Activated naive CD8-positive, alpha-beta T cell treated with anti-CD3 and anti-CD28 coated beads, Interleukin-2, amount 10 ng/mL, durations not matched to agents 7 days and 5 days (primary cell): ENCODE measurements at places on chromosomes 3 and 15.
A peak's percentile ranks its signal among the peaks of the same experiment; 100 is the strongest.

DNA sequence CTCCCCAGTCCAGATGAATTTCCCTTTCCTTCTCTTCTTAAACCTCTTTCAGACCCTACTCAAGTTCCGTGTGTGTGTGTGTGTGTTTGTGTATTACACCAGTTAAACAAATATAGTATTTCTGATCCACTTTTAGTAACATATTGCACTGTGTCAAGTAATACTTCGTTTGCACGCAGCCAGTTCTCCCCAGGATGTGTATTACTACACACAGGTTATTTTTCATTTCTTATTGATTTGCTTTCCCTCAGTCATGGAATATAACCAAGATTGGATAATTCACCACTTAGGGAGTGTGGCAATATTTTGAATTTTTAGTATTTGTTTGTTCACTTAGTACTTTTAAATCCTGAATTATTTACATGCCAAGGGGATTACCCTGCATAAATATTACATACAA, 667.0 kb downstream of the NR2F2 start:
- DNase-seq = no peak

DNA sequence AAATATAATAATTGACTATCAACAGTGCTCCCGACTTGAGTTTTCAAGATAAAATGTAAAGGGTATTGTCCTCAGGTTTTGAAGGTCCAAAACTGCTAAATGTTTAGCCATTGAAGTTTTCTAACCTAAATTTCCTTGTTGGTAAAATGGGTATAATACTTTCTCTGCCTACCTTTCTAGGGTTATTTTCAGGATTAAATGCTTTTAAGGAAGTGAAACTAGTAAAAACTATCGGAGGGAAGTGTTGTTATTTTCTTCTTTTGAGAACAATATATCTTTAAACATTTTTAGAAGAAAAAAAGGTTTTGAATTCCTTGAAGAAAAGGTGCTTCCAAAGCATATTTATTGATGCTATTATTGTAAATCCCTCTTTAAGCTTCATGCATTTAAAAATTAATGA, 67.3 kb downstream of the FILIP1L start:
- no peak for DNase-seq

- DNase-seq = no peak
These were observed 5.8 kb upstream of the MEX3B start for GRCh38 chr15:82051664-82052063.

GRCh38 chr3:71581457-71582035, 2.0 kb downstream of the FOXP1 start:
- DNase-seq = peak; percentile 70

DNA sequence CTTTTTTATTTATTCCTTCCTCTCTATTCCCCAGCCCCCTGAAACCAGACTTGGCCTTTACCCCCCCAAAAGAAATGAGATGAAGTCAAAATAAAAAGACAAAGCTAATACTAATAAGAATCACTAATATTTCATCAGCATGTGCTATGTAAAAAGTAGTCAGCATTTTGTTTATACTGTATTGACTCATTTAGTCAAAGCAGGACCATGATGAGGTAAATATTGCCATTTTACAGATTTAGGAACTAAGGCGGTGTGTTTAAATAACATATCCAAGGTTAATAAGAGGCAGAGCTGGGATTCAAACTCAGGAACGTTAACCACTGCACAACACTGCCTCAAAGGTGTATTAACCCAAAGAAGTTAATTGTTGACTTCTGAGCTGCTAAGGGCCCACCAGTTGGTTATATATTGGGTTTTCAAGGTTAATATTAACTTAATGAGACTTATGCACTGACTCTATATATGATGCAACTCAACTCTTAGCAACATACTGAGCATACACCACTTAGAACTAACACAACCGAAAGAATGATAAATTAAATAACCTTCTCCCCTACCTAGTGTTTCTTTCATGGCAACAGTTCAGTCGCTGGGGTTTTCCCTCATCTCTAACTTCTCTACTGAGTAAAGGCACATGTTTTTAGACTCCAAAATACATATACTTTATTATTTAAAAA, 34.7 kb downstream of the FOXP1 start:
- no peak for DNase-seq

- DNase-seq = no peak
These were observed 798.7 kb upstream of the SEMA6D start for GRCh38 chr15:46918462-46919140.

- DNase-seq = no peak
These were observed 231.7 kb downstream of the ARPP21 start for GRCh38 chr3:35871009-35871408.

DNA sequence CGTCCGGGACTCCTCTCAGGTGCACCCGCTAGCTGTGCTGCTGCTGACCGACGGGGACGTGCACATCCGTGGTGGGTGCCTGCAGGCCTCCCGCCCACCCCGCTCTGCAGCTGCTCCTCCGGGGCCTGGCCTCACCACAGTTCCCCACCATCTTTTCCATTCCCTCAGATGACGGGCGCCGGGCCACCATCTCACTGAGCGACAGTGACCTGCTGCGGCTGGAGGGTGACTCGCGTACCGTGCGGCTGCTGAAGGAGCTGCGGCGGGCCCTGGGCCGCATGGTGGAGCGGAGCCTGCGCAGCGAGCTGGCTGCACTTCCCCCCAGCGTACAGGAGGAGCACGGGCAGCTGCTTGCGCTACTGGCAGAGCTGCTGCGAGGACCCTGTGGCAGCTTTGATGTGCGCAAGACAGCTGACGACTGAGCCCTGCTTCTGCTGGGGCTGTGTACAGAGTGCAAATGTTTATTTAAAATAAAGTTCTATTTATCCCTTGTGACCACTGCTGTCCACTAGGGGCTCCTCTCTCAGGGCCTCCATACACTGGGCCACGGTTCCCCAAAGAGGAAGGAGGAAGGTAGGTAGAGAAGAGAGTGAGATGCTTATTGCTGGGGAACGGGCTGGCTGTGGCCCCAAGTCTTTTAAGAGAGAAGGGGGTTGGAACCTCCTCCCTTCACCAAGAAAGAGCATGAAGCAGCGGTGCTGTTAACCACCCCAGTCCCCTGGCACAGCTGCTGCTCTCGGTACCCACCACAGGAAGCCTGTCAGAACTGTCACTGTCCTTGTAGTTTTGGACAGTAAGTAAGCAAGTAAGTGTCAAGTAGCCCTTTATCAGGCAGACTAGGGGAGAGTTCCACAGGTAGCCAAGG, 47.0 kb downstream of the DHX30 start:
- no peak for DNase-seq

GRCh38 chr15:100192097-100193080, 149.4 kb downstream of the ADAMTS17 start:
- no peak for DNase-seq

GRCh38 chr3:151182349-151183079, 20.5 kb downstream of the GPR171 start:
- no peak for DNase-seq

GRCh38 chr15:93348711-93349545, 259.9 kb upstream of the RGMA start:
- DNase-seq = no peak

DNA sequence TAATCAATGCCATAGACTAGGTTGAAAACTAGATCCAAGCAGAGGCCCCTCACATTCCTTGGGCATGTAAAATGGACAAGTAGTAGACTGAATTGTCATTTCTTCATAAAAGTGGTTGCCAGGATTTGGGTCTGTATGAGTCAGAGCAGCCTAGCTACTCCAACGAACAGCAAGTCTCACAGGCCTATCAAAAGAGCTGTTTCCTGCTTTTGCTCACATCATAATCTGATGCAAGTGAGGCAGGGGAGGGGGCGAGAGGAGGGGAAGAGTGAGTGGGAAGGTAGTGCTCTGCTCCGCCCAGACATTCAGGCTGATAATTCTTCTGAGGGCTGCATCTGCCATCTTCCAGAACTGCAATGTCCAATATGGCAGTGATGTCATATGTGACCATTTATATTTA, 228.9 kb upstream of the PRICKLE2 start:
- no peak for DNase-seq

- no peak for DNase-seq
These were observed 19.7 kb upstream of the DNAJC19 start for GRCh38 chr3:181009225-181009624.

DNA sequence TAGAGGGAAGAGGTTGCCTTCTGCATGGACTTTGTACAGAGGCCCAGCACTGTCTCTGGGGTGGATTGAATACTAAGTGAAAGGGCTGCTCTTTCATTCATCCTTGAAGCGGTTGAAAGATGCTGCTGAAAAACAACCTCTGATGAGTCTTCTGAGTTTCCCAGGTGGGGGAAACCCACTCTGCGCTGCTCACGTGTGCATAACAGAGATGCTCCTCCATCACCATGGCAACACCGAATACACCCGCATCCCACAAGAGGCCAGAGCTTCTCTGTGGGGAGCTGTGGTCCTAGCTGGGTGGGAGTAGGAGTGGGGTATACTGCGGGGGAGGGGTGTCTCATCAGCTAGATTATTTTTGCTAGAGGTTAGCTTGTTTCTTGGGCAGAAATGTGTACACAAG, 6.1 kb upstream of the SYN2 start:
- DNase-seq = no peak

DNA sequence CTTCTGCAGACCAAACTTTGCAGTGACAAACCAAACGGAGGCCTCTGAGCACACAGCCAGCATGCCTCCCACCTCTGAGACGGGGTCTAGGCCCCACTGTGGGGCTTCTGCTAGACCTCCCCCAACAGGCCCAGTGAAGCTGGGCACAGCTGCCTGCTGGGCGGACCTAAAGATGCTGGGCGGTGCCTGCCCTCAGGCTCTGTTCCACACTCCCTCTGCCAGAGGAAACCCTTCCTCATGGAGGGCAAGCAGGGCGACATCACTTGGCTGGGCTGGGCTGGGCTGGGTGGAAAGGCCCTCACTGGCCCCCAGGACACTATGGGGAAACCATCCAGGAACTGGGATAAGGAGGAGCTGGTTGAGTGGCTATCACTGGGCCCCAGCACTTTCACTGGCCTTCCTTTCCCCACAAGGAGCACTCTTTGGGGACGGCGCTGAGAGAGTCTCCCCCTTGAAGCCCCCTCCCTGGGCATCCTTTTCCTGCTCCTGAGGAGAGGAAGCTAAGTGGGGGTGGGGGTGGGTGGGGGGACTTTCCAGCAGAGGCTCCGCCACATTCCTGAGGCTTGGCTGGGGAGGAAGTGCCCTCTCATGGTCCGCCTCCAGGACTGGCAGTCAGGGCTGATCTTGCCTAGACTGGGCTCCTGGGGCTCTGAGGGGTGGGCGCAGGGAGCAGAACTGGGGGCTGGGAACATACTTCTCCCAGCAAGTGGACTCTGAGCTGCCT, 98.1 kb upstream of the HACD2 start:
- no peak for DNase-seq

- no peak for DNase-seq
These were observed 8.2 kb downstream of the TRNT1 start for GRCh38 chr3:3134750-3135448.

DNA sequence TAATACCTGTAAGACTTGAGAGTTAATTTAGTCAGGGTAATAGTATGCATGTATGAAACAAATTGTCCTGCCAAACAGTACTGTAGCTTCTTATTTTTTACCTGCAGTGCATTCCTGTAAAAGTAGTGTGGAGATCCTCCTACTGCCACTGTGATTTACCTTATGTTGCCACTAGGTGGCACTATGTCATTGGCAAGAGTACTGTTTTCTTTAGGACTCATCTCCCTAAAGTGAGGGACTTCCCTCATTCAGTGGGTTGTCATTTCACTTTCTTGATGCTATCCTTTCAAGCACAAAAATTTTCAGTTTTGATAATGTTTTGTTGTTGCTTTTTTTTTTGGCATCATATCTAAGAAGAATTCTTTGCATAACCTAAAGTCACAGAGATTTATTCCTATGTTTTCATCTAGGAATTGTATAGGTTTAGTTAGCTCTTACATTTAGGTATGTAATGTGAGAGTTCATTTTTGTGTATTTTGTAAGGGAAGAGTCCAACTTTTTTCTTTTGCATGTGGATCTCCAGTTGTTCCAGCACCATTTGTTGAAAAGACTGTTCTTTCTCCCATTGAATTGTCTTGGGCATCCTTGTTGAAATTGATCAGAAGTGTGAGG, 105.7 kb downstream of the AKAP13 start:
- DNase-seq = no peak

DNA sequence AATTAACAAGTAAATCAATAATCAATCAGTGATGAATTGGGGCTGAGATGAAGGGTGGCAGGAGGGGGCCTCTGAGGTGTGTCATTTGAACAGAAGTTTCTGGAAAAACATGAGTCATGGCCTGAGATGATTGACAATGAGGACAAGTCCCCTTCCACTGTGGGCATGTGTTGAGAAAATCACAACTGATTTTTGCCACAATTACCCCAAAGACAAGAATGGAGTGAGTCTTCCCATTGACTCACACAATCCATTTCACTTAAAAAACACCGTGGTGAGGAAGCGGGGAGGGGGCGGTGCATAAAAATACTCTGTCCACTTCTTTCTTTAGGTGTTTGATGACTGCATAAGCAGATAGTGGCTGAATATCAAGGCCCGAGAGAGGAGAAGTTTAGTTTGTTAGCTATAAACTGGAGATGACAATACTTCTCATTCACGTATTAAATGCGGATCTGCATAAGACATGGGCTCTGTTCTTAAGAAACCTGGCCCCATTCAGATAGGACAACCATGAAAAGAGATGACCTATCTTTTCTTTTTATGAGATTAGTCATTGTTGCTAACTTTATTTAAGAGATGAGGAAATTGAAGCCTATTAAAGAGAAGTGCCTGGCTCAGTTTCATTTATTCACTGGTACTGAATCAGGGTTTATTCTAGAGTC, 34.7 kb downstream of the SHC4 start:
- no peak for DNase-seq

DNA sequence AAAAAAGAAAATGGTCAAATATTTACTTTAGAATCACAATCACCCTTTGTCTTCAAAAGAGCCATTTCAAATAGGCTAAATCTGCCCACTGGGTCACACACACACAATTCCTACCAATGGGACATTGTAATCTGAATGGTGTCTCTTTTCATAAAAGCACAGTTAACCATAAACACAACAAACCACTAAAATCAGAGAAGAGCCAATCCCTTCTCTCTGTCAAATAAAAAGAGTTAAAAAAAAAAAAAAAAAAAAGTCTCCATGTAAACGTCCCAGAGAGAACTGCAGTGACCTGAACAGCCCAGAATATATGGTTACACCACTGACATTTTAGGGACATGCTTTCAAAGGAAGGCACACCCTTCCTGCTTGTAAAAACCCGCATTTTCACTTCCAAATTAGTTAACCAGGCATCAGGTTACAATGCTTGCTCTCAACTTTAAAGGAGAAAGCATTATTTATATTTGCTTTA, 63.7 kb downstream of the PRICKLE2 start:
- DNase-seq = no peak

GRCh38 chr3:45724911-45725310, 35.7 kb downstream of the SACM1L start:
- no peak for DNase-seq

- DNase-seq = no peak
These were observed 108.5 kb upstream of the PFN2 start for GRCh38 chr3:150079029-150079739.

DNA sequence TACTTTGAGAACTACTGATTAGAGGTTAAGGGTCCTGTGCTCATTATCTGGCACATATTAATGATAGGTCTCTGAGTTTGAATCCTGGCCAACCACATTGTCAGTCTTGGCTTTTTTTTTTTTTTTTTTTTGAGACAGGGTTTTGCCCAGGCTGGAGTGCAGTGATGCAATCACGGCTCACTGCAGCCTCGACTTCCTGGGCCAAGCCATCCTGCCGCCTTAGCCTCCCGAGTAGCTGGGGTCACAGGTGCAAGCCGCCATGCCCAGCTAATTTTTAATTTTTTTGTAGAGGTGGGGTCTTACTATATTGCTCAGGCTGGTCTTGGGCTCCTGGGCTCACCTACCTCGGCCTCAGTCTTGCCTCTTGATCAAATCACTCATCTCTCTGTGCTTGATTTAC, 547 bp upstream of the PCCB start:
- DNase-seq = no peak
